ENCODE measurements at places on chromosomes 12 and 14.

GRCh38 chr12:68414988-68415387 is 82.8 kb upstream of the MDM1 start:
- DNase-seq = no peak

DNA sequence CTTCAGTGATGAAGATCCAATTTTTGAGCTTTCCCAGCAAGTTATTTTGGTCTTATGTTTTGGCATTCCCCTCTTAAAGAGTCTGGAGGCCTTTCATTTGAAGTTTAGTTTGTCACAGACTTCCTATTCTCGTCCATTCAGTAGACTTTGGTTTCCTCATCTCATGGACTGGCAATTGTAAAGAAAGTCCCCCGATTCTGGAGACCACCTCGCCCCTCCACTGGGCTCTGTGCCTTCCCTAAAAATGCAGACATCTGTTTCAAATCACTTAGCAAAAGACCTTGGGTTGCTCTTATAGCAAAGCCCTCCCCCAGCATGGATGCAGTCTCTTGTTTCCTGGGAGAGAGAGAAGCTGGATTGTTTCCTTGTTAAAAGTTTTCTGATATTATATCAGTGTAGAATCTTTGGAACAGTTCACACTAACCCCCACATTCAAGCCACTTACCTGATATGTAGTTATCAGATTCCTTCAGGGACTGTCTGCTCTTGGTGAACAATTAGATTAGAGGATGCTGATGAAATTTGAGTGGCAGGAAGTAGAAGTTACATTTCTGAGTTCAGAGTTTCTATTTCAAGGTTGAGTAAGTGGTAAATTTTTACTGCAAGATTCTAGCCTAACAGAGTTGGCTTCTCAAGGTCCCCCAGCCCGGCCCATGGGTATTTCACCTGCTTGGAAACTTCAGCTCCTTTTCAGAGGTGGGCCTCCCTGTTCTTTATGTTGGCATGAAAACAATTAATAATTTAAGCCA is 56.3 kb downstream of the PLXNC1 start:
- peak; percentile 49 for DNase-seq

DNA sequence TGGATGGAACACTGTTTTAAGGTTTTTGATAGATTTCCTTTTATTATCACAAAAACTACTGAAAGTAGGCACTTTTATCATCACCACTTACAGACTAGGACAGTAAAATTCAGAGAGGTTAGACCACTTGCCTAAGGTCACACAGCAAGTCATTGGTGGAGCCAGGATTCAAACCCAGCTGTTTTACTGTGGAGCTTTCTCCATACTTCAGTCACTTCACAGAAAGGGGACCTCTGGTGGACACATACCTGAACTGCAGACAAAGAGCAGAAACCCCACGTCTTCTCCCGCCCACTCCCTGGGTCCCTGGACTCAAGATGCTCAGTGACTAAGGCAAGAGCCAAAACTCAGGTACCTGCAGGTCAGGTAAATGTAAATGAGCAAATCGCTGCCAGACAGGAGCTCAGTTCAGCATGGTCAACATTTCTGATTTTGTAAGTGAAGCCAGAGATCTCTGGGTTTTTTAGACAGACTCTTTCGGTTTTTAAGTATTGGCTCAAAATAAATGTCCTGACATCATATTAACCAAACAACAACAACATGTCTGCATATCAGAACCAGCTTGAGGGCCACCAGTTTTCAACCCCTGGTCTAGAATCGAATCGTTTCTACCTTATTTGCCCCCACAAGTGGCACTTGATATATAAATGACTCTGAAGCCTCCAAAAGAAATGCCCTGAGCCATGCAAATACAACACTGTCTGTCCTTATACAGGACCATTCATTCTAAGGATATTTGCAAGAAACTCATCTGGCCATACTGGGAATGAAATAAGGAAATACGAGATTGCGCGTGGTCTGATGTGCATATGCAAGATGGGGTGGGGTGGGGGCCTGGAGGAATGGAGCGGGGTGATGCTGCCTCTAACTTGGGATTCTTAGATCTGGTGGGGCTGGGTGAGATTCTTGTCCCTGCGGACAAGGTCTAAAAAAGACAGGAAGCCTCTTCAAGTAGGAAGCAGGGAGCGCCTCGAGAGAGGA is 110.9 kb downstream of the KSR2 start:
- peak; percentile 65 for DNase-seq

GRCh38 chr12:117026343-117026742 is 72.9 kb downstream of the TESC start:
- DNase-seq = no peak

DNA sequence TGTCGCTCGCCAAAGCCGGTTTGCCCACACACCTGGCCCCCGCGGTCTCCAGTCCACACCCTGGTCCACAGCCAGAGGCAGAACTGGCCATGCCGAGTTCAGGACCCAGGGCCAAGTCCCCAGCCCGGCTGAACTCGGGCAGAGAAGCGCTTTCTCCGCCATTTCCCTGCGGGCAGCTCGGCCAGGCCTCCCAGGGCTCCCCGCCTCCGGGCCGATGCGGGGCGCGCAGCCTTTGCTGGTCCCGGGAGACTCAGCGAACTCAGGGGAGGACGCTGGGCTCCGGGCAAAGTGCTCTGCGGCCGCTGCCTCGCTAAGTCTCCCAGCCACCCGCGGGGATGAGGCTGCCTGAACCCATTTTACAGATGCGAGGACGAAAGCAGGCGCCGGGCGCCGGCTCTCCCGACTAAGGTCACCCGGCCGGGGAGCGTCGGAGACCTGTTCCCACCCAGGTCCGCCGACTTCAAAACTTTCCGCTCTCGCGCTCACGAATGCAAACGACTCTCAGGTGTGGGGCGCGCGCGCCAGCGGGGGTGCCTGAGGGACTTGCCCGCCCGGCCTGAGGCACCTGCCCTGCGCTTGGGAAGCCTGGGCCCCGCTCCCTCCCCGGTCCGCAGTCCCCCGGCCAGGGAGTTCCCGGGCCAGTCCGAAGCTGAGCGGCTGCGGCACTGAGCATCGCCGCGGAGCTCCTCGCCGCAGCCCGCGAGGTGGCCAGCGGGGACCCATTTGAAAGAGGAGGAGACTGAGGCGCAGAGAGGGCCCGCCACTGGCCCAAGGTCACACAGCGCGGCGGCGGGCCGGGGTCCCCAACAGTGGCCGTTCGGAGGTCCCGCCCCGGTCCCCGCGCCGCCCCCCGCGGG is 627 bp downstream of the TESC start:
- DNase-seq = peak; percentile 22

All from suppressor macrophage treated with lipopolysaccharide for 4 hours (primary cell).